ENCODE measurements at places on chromosomes 6 and 20. TPM values are rescaled to one million over a fixed set of nuclear protein-coding genes. Genes with fewer than 3 reads are reported as not detected.

DNA sequence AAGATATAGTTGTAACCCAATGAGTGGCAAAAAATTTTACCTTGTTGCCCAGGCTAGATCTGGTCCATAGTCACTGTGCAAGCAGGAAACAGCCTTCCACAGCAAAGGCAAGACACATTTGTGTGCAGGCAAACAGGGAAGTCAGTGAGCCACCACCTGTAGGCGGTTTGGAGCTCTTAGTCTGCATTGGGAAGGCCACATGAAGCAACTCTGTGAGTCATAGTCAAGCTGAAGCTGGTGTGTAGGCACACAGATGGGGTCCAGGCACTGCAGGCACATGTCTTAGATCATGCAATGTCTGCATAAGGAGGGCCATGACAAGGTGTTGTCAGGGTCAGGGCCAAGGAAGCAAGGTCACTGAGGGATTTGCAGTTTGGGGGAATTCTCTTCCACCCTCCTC is 543.2 kb upstream of the EPHA7 start:
- no peaks in the 10 kb centered on the region for H3K36me3 ChIP-seq
- H3K27ac ChIP-seq = no peak overlapping the region
- H3K27me3 ChIP-seq = peaks cover 20% of the 10 kb centered on the region
- H3K4me1 ChIP-seq = peaks cover 17% of the 10 kb centered on the region
- H3K4me3 ChIP-seq = no peak overlapping the region
- DNase-seq = no peak

GRCh38 chr6:157668009-157668401 is 155.0 kb upstream of the SNX9 start:
- peaks cover 18% of the 10 kb centered on the region for H3K27me3 ChIP-seq
- DNase-seq = no peak
- no peak overlapping the region for H3K4me3 ChIP-seq
- peaks cover 5% of the 10 kb centered on the region for H3K4me1 ChIP-seq

The PACRG gene
- 2.4 TPM for total RNA-seq

GRCh38 chr6:132666118-132666517 is 7.1 kb upstream of the TAAR1 start:
- peaks cover 16% of the 10 kb centered on the region for H3K4me1 ChIP-seq
- H3K36me3 ChIP-seq = no peaks in the 10 kb centered on the region
- H3K4me3 ChIP-seq = no peak overlapping the region
- DNase-seq = no peak

GRCh38 chr6:39044181-39044580 is 4.4 kb upstream of the GLP1R start:
- peaks cover 2% of the 10 kb centered on the region for H3K4me1 ChIP-seq
- no peak overlapping the region for H3K27ac ChIP-seq
- DNase-seq = no peak
- no peak overlapping the region for H3K4me3 ChIP-seq

GRCh38 chr6:143549221-143549948 is 37.9 kb upstream of the FUCA2 start:
- peaks cover 32% of the 10 kb centered on the region for H3K4me1 ChIP-seq
- H3K27me3 ChIP-seq = no peaks in the 10 kb centered on the region
- no peaks in the 10 kb centered on the region for H3K36me3 ChIP-seq
- peak overlapping the region; percentile 22 for H3K27ac ChIP-seq
- DNase-seq = no peak

DNA sequence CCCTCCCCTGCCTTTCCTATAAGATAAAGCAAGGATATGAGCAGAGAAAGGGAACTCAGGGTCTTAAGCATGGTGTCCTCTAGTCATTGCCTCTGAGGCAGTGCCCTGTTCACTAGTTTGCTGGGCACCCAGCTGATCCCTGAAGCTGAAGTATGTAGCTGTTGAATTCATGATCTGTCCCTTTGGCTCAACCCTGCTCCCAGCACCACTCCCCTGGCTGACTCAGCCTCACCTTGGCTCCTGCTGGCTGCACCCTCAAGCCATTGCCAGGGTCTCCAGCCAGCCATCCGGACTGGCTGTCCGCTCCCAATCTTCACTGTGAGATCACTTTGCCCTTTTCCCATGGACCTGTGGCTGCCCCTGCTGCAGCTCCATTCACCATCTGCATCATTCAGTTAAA is 25.9 kb upstream of the UST start:
- no peak for DNase-seq
- H3K27ac ChIP-seq = no peak overlapping the region
- peaks cover 3% of the 10 kb centered on the region for H3K36me3 ChIP-seq
- no peak overlapping the region for H3K4me3 ChIP-seq
- no peaks in the 10 kb centered on the region for H3K4me1 ChIP-seq
- H3K27me3 ChIP-seq = peaks cover 6% of the 10 kb centered on the region

Data from progenitor cell of endocrine pancreas (in vitro differentiated cells).